GM13976 (cell line): ENCODE measurements at places on chromosomes 13 and 19.

DNA sequence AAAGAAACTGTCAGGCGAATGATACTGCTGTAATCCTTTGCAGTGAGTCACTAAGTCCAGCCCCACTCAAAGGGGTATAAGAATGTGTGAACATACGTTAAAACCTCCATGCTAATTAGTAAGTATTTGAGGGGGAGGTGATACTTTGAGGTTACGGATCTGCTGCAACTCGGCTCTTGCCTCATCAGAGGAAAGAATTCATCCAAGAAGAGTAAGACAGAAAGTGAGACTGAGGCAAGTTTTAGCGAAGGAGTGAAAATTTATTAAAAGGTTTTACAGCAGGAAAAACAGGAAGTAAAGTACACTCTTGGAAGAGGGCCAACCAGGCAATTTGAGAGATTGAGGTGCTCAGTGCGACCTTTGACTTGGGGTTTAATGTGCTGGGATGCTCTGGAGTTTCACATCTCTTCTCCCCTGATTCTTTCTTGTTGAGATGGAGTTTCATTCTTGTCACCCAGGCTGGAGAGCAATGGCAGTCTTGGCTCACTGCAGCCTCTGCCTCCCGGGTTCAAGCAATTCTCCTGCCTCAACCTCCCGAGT lies 9.8 kb downstream of the CLEC4M start:
- DNase-seq, result peak; percentile 74

DNA sequence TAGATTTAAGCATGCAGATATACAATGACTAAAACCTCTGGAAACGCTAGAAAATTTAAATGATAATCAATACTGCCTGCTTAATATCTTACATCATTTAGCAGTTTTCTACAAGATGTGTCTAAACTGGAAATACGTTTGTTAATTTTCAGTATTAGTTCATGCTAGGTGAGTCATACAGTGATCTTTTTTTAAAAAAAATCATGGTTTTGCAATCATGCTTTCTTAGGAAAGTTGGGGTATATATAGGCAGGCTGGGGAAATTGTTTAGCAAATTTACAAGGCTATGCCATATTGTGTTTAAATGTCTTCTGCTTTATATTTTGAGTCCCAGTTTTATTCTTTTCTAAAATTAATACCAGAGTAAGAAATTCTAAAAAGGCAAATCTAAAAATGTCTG lies 245.4 kb upstream of the SPRY2 start:
- DNase-seq, result no peak

DNA sequence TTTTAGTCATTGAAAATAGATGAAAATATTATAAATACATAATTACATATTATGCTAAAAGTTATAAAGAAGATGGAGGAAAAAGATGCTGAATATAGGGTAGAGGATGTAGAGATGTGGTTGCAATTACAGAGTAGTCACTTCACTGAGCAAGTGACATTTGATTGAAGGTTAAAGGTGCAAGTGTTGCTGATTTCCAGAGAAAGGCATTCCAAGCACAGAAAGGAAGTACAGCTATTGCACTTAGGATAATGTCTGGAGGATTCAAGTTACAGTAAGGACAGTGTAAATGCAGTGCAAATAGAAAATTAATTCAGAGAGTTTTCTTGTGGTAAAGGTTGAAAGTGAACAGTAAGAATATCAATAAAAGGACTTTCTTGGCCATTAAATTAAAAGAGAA lies 1721.8 kb downstream of the PCDH9 start:
- DNase-seq, result no peak

GRCh38 chr13:99648927-99649326 lies 147.7 kb downstream of the TM9SF2 start:
- DNase-seq, result no peak

- no peak for DNase-seq
Measured at GRCh38 chr13:27822258-27822872, 30.1 kb downstream of the GSX1 start.

- DNase-seq, result no peak
Measured at GRCh38 chr19:47411101-47411500, 8.2 kb downstream of the MEIS3 start.

GRCh38 chr19:33402421-33403220 lies 29.1 kb downstream of the CEBPG start:
- no peak for DNase-seq

GRCh38 chr13:24270639-24271141 lies 38.7 kb upstream of the C1QTNF9 start:
- DNase-seq, result peak; percentile 61

GRCh38 chr13:98413796-98414195 lies 163.1 kb downstream of the STK24 start:
- no peak for DNase-seq

DNA sequence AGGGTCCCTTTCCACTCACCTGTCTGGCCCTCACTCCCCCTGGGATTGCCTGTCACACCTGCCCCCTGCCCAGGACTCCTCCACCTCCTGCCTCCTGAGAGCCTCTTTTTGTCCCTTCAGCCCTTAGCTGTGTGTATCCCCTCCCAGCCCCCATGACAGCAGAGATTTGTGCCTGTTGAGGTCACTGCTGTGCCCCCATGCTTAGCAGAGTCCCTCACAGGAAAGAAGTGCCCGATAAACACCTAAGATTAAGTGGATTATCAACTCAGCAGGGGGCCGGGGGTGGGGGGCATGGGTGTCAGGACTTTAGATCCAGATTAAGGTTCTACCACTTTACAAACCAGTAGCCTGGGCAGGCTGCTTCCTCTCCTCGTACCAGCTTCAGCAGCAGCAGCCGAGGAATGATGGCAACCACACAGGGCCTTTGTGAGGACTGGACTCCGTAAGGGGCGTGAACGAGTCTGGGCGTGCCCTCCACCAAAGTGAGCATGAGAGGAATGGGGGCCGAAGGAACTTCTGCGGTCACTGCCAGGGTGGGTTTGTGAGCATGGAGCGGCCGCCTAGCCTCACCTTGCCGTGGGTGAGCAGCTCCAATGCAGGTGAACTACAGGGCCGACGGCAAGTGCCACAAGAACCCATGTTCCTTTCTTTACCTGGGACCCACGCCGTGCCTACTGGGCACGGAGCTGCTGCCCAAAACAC lies 36.1 kb downstream of the ZNF787 start:
- DNase-seq, result peak; percentile 12

DNA sequence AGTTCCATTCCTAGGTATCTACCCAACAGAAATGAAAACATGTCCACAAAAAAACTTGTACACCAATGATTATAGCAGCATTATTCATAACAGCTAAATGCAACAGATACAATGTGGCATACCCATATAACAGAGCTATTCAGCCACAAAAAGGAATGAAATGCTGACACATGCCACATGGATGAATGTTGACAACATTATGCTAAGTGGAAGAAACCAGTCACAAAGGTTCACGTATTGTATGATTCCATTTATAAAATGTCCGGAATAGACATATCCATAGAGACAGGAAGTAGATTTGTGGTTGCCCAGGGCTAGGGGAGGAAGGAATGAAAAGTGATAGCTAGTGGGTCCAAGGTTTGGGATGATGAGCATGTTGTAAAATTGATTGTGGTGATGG lies 10.8 kb downstream of the CRYL1 start:
- no peak for DNase-seq

GRCh38 chr19:30155381-30156200 lies 213.6 kb downstream of the URI1 start:
- no peak for DNase-seq

- no peak for DNase-seq
Measured at GRCh38 chr13:28128030-28128429, 10.3 kb upstream of the PAN3 start.

DNA sequence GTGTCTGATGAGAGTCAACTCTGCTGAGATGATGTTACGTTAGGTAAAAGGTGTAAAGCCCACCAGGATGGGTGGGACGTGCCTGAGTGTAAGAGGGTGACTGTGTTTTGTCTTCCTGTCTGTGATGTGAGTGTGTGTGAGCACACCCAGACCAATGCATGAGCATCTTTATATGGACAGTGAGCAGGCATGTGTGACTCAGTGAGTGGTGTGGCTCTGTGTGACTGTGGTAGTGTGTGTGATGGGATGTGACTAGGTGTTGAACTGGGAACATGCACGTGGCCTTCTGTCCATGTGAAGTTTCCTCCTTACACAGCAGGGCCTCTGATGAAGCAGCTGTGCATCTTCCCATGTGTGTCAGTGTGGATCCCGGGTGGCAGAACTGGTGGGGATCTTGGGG lies 17.8 kb upstream of the LGALS16 start:
- no peak for DNase-seq

GRCh38 chr13:36549755-36550154 lies 117.5 kb downstream of the CCNA1 start:
- DNase-seq, result no peak

GRCh38 chr19:5578097-5578846 lies 10.5 kb upstream of the TINCR start:
- DNase-seq, result peak; percentile 93

DNA sequence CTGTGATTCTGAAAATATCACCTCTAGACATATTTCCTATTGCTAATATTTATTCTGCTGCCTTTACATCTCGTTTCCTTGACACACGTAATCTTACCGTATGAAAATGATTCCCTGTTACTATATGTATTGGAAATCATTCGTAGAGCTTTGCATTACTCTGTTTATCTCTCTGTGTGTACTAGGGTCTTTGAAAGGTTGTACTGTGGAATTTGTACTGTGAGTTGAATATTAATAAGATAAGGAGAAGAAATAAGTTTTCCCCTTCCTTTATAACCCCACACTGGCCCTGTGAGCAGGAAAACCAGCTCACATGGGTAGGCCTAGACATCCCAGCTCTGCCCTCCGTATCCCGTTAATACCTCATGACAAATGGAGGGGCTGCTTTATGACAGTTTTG lies 354.9 kb downstream of the KLF5 start:
- no peak for DNase-seq

DNA sequence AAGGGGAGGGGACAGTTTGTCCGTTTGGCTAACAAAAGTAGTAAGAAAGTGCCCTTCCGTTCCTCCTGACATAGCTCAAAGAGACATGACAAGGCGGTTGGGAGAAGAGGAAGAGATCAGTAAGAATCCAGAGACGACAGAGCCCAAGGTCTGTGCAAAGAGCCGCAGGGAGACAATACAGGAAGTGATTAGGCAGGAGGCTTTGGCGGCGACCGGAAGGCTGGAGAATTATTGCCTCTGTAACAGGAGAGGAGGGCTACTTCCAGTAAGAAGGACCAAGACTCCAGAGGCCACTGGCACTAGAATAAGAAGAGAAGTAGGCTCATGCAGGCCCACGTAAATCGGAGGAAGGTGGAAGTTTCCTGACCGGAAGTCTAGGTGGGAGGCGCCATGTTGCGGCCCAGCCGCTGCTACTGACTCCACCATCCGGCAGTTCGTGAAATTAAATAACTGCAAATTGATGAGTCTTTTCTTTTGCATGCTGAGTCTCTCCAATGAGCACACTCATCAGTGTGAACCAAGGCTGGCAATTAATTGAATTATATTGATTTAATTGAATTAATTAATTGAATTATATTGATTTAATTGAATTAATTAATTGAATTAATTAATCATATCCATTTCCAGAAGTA lies 9.9 kb downstream of the RFX2 start:
- DNase-seq, result peak; percentile 47

- no peak for DNase-seq
Measured at GRCh38 chr13:45878966-45879365, 27.4 kb upstream of the SIAH3 start.

GRCh38 chr19:33464010-33464732 lies 57.4 kb downstream of the PEPD start:
- no peak for DNase-seq

DNA sequence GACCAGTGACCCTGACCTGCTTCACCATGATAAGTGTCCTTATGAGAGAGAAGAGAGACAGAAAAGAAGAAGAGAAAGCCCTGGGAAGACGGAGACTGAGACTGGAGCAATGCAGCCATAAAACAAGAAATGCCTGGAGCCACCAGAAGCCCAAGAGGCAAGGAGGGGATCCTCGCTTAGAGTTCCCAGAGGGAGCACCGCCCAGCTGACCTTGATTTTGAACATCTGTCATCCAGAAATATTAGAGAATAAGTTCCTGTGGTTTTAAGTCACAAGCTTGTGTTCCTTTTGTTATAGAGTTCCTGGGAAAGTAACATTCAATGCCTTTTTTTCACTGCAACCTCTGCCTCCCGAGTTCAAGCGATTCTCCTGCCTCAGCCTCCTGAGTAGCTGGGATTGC lies 20.2 kb downstream of the CERS1 start:
- DNase-seq, result no peak

DNA sequence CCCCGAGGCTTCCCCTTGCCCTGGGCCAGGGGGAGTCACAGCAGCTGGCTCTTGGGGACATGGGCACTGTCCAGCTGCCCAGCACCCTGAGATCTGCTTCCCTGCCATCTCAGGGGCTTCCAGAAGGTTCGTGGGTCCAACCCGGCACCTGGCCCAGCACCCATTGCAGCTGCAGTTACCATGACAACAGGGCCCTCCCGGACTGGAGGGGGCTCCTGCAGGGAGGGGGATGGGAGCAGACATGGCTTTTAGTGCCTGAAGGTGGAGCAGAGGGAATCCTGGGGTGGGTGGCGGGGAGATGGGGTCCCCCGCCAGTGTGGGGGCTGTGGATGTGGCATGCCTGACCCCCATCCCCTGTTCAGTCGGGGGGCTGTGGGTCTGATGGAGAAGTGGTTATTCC lies 14.7 kb downstream of the PIN1 start:
- DNase-seq, result no peak

- no peak for DNase-seq
Measured at GRCh38 chr13:114161644-114162532, 17.2 kb upstream of the CFAP97D2 start.

GRCh38 chr19:30731591-30731990 lies 359.4 kb downstream of the ZNF536 start:
- DNase-seq, result no peak

- DNase-seq, result no peak
Measured at GRCh38 chr13:73548449-73548848, 489.6 kb downstream of the KLF5 start.

GRCh38 chr19:4908360-4908759 lies 941 bp upstream of the UHRF1 start:
- DNase-seq, result no peak

DNA sequence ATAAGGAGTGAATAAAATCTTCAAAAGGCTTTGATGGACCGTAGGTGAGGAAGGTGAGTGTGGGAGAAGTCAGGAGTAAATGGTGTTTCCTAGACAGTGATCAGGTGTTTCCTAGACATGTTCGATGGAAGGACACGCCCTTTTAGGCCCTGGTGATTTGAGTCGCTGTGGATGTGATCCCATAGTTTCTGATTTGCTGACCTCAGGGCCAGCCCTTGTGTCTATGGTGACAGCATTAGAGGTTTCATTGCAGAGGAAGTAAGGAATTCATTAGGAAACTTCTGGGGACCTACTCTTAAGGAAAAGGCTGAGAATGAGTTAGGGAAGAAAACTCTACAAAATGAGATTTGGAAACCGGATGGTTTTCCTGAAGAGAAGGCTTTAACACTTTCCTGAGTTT lies 31.5 kb upstream of the RNF113B start:
- DNase-seq, result no peak

DNA sequence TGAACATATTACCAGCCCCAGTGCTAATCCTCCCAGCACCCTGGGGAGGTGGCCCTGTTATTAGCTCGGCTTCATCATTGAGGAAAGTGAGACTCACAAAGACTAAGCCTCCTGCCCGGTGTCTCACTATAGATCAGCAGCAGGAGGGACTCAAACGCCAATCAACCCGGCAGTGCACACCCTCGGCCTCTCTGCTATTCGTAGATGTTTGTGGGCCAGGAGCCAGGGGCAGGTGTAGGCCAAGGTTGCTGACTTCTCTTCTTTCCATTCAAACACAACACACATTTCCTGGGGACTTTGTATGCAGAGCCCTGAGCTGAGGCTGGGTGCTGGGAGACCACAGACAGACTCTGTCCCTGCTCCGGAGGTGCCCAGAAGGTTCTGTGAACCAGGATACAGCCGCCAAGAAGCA lies 9.4 kb upstream of the SBK3 start:
- DNase-seq, result no peak
